ENCODE measurements at places on chromosomes 12 and 14. TPM values are rescaled to one million over a fixed set of nuclear protein-coding genes. Genes with fewer than 3 reads are reported as not detected.

DNA sequence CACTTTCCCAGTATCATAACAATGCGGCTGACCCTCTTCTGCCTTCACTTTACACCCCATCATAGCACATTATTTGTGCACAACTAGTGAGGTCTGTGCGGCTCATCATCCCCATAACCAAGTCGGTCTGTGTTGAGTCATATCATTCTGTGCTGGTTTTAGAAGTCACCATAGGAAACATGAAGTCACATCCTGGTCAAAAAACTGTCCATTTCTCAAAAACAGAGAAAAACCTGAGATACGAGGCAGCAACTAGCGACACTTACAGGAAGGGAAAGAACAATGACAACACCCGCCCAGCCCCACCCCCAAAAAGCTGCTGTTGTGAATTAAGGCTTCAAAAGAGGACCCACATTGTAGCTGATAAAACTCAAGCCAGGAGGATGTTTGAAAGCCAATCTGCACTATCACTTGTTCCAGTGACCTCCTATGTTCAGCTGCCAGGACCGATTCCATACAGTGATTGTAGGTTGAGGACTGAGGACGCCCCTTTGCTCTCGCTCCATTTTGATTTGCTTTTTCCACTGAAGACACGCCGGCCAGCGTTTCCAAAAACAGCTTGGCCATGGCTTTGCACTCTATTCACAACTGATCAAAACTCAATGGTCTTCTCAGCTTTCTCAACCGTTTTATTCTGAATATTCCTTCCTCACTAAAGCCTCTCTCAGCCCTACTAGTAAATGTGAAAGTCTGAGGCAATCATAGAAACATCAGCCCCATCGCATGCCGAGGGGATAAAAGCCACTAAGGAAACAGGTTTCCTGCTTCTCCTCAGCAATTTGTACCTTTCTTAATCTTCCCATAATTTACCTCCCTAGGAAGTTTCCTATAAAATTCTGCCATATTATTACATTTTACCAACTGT lies 87.5 kb downstream of the DUSP16 start:
- DNase-seq, result no peak

- no peak for DNase-seq
Measured at GRCh38 chr14:31947680-31948595, 129.2 kb upstream of the ARHGAP5 start.

DNA sequence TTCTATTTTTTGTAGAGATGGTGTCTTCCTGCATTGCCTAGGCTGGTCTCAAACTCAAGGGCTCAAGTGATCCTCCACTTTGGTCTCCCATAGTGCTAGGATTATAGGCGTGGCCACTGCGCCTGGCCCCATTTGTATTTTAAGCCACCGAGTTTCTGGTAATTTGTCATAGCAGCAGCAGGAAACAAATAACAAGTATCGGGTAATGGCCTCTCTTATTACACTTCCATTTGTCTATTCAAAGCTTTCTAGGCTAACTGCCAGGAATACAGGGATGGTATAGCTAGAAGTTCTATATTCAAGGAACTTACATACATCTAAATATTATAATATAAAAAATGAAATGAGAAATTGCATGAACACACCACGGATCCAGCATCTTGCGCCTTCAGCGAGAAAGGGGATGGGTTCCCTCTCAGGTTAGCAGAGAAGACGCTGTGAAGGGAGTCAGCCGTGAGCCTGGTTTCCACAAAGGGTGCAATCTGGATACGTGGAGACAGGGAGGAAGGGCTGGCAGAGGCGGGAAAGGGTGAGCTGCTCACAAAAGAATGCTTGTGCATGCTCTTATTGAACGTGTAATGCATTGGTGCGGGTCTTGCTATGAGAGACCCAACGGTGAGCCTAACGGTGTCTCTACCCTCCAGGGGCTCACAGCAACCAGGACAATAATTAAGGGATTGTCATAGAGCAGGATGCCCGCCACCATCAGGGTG lies 9.5 kb downstream of the BDKRB1 start:
- no peak for DNase-seq

DNA sequence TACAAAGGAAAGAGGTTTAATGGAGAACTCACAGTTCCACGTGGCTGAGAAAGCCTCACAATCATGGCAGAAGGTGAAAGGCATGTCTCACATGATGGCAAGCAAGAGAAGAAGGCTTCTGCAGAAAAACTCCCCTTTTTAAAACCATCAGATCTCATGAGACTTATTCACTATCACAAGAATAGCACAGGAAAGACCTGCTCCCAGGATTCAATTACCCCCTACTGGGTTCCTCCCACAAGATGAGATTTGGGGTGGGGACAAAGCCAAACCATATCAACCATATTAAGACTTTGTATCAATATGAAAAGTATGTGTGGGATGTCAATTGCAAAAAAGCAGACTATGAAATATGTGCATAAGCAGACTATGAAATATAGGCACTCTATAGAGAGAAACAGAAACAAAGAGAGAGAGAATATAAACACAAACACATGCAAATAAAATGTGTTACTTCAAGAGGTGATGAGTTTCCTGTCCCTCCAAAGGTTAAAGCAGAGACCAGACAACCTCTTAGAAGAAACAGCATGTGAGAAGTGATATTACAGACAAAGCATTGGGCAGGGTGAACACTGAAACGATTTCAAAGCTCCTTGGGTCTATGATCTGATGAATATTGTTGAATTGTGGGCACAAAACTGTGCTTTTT lies 151.2 kb upstream of the KRR1 start:
- no peak for DNase-seq

DNA sequence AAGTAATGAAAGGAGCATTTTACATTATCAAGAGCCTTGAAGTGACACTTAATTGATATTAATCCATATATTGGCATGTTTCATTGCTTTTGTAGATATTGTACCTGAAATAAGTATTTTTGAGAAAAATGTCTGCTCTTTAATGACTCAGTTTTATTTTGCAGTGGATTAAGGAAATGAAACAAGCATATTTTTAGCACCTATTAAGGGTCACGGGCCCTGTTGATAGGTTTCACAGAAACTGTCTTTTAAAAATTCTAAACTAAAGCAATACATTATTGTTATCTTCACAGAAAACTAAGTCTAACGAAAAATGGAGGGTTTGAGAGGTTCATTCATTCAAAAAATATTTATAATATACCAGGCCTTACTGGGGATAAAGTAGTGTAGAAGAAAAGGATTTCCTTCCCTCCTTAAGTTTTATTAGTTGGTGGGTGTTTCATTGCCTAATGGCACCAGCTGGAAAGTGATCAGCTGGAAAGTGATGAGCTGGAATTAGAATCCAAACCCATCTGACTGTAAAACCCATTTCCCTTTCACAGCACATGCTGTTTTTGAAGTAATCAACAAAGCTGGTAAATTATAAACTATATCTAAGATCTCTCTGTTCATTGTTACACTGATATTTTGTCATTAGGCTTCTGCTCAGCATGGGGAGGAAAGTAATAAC lies 54.2 kb downstream of the PTPRQ start:
- DNase-seq, result no peak

- DNase-seq, result no peak
Measured at GRCh38 chr14:94974422-94974821, 182.9 kb downstream of the DICER1 start.

- DNase-seq, result no peak
Measured at GRCh38 chr14:67151082-67151666, 38.1 kb upstream of the GARIN2 start.

DNA sequence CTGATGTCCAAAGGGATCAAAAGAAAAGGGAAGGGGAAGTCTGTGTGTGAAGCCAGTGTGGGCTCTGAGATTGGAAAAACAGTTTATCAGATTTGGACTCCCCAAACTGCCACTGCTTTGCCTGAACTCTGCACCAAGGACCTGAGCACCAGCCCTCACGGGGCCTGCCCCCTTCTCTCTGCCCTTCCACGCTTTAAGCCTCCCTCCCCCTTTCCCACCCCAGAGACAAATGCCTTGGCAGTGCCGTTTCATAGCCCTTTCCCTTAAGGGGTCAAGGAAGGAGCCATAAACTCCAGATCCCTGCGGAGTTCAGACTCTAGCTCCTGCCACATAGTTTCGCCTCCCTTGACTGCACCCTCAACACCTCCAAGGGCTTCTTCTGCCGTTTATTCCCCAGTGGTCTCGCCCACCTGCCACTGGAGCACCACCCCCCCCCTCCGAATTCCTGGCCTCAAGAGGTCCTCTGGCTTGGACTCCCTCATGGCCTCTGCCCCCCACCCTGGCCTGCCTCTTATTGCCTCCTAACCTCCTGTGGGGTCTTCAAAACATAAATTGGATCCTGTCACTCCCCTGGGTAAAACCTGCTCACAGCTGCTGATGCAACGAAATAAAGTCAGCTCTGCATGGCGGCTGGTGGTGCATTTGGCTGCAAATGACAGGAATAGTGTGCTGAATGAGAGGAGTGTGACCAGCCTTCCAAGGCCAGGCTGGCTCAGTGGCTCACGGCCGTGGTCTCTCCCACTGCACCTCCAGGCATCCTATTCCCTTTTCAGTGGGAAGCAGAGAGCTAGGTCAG lies 18.8 kb downstream of the SLC25A29 start:
- no peak for DNase-seq

DNA sequence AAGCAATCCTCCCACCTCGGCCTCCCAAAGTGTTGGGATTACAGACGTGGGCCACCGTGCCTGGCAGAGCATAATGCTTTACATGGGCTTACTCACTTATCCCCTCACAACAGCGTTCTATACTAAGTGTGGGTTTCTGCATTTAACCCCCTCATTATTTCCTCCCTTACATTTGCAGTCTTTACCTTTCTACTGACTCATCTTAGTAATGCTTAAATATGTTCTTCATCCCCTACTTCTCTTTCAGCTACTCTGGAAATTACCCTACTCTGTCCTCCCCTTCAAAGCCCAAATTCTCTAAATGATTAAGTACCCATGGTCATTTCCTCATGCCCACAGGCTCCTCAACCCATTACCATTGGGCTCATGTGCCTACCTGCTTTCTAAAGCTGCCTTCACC lies 40.7 kb downstream of the NKX2-1 start:
- no peak for DNase-seq

Gene FAM181A
- polyA plus RNA-seq, result 0.10 TPM

Gene C2CD5
- 95.3 TPM for polyA plus RNA-seq

Gene POTEG
- 0.06 TPM for polyA plus RNA-seq

Gene SEL1L
- 68.5 TPM for polyA plus RNA-seq

Measured in right lung (tissue), 10 donors.